Right lobe of liver (tissue), 6 donors: ENCODE measurements at places on chromosomes 13 and 19. TPM values are rescaled to one million over a fixed set of nuclear protein-coding genes. Genes with fewer than 3 reads are reported as not detected.

ELSPBP1 gene
- total RNA-seq = not detected

KCNN1 gene
- total RNA-seq = not detected

MEDAG gene
- 0.30 TPM for total RNA-seq

KLK4 gene
- not detected for total RNA-seq

NLRP9 gene
- not detected for total RNA-seq

PTH2 gene
- total RNA-seq = not detected

SIGLEC8 gene
- total RNA-seq = 0.31 TPM

CEACAM5 gene
- total RNA-seq = not detected

TFPT gene
- total RNA-seq = 5.7 TPM

POSTN gene
- 0.55 TPM for total RNA-seq

FAM124A gene
- 0.59 TPM for total RNA-seq

PNMA8B gene
- 0.25 TPM for total RNA-seq

C1QTNF9B gene
- 0.42 TPM for total RNA-seq

S1PR2 gene
- 6.2 TPM for total RNA-seq

ZNF816 gene
- total RNA-seq = 2.1 TPM
